ENCODE measurements at places on chromosomes 6 and 20.
A peak's percentile ranks its signal among the peaks of the same experiment; 100 is the strongest.

DNA sequence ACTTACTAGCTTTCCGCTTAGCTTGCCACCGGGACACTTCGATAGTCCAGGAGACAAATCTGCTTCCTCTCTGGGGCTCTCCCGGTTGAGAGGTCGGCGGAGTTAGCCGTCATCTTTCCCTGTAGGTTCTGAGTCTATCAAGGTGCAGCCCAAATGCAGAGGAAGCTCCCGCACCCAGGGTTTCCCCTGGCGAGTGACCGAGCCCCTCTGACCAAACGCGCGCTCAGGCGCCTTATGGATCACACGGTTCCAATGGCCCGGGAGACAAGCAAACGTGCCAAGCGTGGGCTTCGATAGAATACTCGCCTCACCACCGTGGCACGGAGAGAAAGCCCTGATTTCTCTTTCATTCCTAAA is 15.8 kb upstream of the FOXC1 start:
- H3K27me3 ChIP-seq = peaks cover 7% of the 10 kb centered on the region
- no peaks in the 10 kb centered on the region for H3K36me3 ChIP-seq
- no peak overlapping the region for H3K27ac ChIP-seq
- H3K4me3 ChIP-seq = no peak overlapping the region
- DNase-seq = no peak

- H3K4me1 ChIP-seq = peaks cover 8% of the 10 kb centered on the region
- no peak overlapping the region for H3K27ac ChIP-seq
- H3K4me3 ChIP-seq = no peak overlapping the region
- peaks cover 4% of the 10 kb centered on the region for H3K36me3 ChIP-seq
- DNase-seq = no peak
- peaks cover 9% of the 10 kb centered on the region for H3K27me3 ChIP-seq
Observed at GRCh38 chr6:44035621-44036020, 91.6 kb downstream of the MRPL14 start.

DNA sequence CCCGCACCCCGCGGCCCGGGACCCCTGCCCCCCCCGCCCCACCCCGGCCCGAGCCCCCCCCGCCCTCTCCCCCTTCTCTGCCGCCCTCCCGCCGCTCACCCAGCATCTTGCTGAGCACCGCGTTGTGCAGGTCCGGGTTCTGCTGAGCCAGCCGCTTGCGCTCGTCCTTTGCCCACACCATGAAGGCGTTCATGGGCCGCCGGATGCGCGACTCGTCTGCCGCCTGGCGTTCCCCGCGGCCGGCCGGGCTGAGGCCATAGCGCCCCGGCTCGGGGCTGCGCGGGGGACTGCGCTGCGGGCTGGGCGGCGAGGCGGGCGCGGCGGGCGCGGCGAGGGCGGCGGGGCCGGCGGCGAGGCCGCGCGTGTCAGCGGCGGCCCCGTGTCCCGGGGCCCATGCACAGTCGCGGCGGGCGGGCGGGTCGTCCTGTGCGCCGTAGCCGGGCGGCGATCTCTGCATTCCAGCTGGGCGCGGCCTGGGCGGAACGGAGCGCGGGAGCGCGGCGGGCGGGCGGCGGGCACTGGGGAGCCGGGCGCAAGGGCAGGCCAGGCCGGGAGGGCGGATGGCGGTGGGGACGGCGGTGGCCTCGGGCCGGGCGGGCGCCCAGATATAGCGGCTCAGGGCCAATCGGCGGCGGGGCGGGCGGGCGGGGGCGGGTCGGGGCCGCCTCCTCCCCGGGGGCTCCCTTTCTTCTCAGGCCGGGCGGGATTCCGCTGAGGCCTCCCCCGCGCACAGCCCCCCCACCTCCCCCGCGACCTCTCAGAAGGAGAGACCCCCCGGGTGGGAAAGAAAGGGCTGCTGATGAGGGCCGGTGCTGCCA is at the start of gene SOX18:
Gene SOX18, minus strand, starts transcription at position 580 of the 818 bp plus-strand sequence. Its CDS starts 123 bp downstream, at position 457.
- H3K4me3 ChIP-seq = peak within 1 kb of the TSS; percentile 90
- DNase-seq = peak; percentile 73
- peaks cover 12% of the 10 kb centered on the region for H3K27me3 ChIP-seq
- H3K36me3 ChIP-seq = peaks cover 21% of the 10 kb centered on the region
- peaks cover 52% of the 10 kb centered on the region for H3K4me1 ChIP-seq

DNA sequence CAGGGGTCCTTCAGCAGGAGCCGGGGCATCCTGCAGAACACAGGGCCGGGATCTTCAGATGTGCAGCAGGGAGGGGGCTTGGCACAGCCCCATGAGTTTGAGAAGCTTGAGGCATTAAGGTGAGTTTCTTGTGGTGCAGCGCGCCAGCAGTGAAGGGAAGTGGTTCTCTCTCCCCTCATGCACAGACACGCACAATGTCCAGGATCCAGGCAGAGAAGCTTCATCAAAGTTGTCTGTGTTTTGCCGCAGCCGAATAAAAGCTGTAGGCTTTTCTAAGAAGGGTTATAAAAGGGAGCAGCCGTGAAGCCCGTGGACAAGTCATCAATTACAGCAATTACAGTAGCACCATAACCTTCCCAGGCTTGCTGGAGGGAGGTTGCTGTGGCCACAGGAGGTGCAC is 491.0 kb upstream of the CDH4 start:
- H3K4me1 ChIP-seq = no peaks in the 10 kb centered on the region
- H3K36me3 ChIP-seq = no peaks in the 10 kb centered on the region
- no peak overlapping the region for H3K4me3 ChIP-seq
- no peak overlapping the region for H3K27ac ChIP-seq

- H3K4me1 ChIP-seq = peaks cover 20% of the 10 kb centered on the region
- no peak overlapping the region for H3K27ac ChIP-seq
- no peak overlapping the region for H3K4me3 ChIP-seq
- H3K27me3 ChIP-seq = peaks cover 6% of the 10 kb centered on the region
- H3K36me3 ChIP-seq = peaks cover 6% of the 10 kb centered on the region
Observed at GRCh38 chr20:35235881-35236280, 9.4 kb downstream of the MMP24 start.

DNA sequence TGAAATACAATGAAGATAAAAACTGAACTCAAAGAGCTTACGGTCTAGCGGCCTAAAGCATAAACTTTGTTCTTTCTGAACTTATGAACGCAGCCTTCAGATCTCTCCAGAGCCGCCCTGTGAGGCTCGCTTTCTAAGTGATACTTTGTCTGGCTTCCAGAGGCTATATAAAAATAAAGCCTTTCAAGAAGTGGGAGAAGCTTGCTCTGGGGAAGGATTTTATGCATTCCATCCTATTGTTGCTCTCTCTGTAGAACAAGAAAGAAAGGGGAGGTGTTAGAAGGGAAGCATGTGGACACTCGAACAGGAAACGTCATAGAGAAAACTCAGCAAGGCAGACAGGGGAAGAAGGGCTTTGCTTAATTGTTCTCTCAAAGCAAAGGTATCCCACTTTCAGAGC is 77.0 kb downstream of the TBX18 start:
- H3K4me1 ChIP-seq = no peaks in the 10 kb centered on the region
- H3K27ac ChIP-seq = no peak overlapping the region
- no peak for DNase-seq
- H3K27me3 ChIP-seq = peaks cover 2% of the 10 kb centered on the region
- H3K36me3 ChIP-seq = no peaks in the 10 kb centered on the region
- no peak overlapping the region for H3K4me3 ChIP-seq

DNA sequence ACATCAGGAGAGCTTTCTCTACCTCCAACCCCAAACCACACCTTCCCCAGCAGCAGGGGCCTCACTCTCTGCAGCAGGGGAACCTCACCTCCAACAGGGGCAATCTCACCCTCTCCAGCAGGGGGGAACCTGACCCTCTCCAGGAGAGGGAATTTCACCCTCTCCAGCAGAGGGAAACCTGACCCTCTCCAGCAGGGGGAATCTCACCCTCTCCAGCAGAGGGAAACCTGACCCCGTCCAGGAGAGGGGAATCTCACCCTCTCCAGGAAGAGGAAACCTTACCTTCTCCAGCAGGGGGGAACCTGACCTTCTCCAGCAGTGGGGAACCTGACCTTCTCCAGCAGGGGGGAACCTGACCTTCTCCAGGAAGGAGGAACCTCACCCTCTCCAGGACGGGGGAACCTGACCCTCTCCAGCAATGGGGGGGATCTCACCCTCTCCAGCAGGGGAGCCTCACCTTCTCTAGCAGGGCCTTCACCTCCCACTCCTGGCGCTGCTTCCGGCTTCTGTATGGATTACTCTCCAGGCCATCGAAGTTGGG is 3.1 kb downstream of the B3GALT4 start:
- DNase-seq = peak; percentile 71
- no peak overlapping the region for H3K4me3 ChIP-seq
- H3K36me3 ChIP-seq = peaks cover 13% of the 10 kb centered on the region
- no peak overlapping the region for H3K27ac ChIP-seq
- peaks cover 5% of the 10 kb centered on the region for H3K27me3 ChIP-seq
- peaks cover 14% of the 10 kb centered on the region for H3K4me1 ChIP-seq

DNA sequence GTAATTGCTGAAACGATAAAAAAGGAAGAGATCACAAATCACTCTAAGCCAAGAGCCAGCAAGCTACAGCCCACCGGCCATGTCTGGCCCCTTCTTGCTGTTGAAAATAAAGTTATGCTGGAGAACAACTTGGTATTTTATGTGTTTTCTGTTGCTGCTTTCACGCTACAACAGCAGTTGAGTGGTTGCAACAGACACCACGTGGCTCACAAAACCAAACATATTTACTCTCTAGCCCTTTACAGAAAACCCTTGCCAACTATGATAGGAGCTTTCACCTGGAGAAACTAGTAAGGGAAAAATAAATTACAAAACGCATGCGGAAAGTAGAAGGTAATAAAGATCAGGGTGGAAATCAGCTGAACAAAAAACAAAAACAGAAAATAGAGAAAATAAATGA is 41.1 kb upstream of the SLCO4A1 start:
- peaks cover under 1% of the 10 kb centered on the region for H3K4me1 ChIP-seq
- H3K27me3 ChIP-seq = peaks cover 2% of the 10 kb centered on the region
- no peak for DNase-seq
- no peak overlapping the region for H3K27ac ChIP-seq

DNA sequence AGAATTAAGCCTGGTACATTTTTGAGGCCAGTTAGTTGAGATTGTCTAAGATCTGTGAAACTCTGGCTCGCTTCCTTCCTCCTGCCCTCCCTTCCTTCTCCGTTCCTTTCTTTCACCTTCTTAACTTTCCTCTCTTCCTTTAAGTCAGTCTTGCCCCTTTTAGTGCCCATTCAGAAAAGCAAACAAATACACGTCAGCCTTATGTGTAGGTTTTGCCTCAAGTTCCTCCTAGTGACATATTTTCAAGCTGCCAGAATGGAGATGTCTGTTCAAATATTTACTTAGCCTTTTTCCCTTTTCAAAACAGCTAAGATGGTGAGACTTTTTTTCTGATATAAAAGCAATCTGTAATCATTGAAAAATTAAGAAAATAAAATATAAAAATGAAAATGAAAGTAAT is 178.4 kb downstream of the FARS2 start:
- no peak for DNase-seq
- H3K4me1 ChIP-seq = peaks cover 21% of the 10 kb centered on the region
- H3K27me3 ChIP-seq = peaks cover 2% of the 10 kb centered on the region
- H3K36me3 ChIP-seq = no peaks in the 10 kb centered on the region
- H3K4me3 ChIP-seq = no peak overlapping the region

DNA sequence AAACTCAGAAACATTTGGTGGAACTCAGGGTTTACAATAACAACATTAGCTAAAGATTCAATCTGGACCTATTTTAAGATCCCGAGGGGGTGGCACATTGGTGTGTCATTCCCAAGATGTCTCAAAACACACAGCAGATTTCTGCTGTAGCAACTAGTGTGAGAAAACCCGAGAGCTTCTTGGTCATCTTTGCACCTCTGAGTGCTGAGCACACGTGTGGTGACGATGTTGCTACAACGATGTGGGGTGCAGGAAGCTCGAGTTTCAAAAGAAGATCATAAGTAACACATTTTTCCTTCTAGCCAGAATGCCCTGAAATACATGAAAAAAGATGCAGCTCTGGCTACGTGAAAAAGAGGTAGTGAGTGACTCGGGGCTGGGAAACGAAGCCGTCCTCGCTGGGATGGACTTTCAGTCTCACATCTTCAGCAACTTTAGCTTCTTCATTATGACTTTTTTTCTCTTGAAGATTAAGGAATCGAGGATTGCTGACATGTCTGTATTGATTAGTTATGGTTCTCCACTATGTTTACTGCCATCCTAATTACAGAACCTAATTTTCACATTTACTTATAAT is 1.5 kb downstream of the RAMACL start:
- no peak overlapping the region for H3K4me3 ChIP-seq
- H3K27ac ChIP-seq = no peak overlapping the region
- DNase-seq = no peak
- peaks cover 4% of the 10 kb centered on the region for H3K27me3 ChIP-seq
- peaks cover 4% of the 10 kb centered on the region for H3K36me3 ChIP-seq

DNA sequence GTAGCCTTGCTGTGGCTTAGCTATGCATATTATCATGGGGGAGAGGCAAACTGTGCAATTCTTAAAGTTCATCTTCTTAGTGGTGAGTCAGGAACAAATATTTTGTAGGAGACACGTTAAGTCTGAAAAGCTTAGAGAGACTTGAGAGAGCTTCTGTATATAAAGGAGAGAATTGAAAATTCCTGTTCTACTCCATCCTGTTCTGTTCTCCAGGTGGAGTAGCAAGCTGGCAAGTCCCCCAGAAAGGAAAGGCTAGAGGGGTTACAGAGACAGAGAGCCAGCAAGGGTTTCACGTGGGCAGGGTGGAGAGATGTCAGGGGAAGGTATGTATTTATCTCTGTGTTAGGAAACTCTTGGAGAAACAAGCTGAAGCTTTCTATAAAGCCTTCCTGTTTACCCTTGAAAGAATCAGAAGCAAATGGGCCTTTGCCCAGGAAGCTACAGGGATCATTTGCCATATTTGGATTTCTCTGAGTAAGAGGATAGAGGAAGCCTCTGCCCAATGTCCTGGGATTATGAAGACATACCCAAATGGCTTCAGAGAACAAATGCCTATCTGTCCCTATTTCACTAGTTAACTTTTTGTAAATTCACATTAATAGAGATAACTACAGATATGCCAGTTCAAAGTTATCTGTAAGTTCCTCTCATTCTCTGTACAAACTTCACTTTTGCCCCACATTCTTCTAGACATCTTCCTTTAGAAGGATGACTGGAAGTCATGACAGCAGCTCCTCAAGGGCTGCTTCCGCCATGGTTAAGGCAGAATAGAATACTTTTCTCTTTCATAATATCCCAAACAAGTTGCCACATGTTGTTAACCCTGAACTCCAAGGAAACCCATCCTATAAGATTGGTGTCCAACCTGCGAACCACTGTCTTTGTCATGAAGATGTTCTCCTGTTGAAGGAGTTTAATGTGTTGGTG is 126.7 kb upstream of the NEDD9 start:
- no peak for DNase-seq
- H3K27ac ChIP-seq = no peak overlapping the region
- H3K36me3 ChIP-seq = peaks cover 12% of the 10 kb centered on the region
- no peak overlapping the region for H3K4me3 ChIP-seq
- H3K4me1 ChIP-seq = peaks cover 37% of the 10 kb centered on the region

- H3K4me1 ChIP-seq = peaks cover 14% of the 10 kb centered on the region
- no peaks in the 10 kb centered on the region for H3K36me3 ChIP-seq
- peaks cover 10% of the 10 kb centered on the region for H3K27me3 ChIP-seq
Observed at GRCh38 chr6:7671581-7671980, 54.3 kb upstream of the BMP6 start.

- no peak overlapping the region for H3K27ac ChIP-seq
- H3K27me3 ChIP-seq = no peaks in the 10 kb centered on the region
- no peak overlapping the region for H3K4me3 ChIP-seq
Observed at GRCh38 chr6:24378473-24379097, 20.7 kb upstream of the DCDC2 start.
